ENCODE measurements at places on chromosomes 3 and 15.

- DNase-seq, result no peak
Observed at GRCh38 chr15:96218623-96219455, 111.7 kb upstream of the NR2F2 start.

- DNase-seq, result no peak
Observed at GRCh38 chr3:79139395-79140068, 628.3 kb downstream of the ROBO1 start.

DNA sequence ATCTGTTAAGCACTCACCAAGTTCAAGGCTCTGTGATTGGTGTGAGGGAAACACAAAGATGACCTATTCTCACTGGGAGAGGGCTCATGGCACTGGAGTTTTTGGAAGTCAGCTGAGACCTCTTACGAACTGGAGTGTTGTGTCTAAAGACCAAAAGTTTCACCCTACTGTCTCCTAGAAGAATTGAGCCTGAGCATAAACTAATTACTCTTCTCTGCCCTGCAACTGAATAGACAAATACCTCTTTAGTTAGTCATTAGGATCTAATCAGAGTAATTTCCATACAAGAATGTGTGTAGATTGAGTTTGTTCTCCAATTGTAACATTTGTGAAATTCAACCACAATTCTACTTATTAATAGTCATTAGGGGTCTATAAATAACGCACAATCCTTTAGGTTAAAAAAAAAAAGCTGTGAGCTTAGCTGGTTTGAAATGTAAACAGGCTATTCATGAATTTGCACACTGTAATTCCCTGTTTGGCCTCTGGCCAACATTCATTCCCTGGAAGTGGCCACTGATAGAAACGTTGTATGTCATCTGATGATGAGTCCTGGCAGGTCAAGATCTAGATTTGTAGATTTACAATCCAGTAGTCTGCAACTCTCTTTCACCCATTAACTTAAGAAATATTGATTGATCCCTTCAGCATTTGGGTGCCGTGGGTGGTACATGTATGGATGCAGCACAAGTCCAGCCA lies 76.8 kb upstream of the SOX14 start:
- no peak for DNase-seq

GRCh38 chr3:39130026-39130425 lies 22.5 kb downstream of the TTC21A start:
- no peak for DNase-seq

DNA sequence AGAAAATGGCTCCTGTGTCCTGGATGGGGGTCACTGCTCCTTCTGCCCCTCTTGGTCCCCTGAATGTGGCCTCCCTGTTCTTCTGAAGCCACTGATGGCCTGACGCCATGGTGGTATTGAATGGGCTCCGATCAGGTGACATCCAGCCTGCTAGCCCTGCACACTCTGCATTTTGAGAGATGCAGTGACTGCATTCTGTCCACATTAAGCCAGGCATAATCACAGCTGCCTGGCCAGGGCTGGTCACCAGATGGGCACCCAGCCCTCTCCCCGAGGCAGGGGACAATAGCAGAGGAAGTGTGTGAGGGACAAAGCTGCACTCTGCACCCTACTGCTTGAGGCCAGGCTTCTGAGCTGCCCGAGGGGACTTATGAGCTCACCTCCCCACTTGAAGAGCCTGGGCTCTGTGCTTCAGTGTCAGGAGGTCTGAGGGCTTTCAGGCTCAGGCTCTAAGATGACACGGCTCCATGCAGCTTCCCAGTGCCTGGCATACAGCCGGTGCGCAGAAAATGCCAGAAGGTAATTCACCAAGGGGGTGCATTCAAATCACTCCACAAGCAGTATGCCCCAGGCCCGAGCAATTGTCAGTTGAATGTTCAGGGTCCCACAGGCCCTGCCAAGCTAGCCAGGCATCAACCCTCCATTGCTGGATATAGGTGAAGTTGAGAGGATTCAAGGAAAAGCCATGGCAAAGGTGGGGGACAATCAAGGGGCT lies 56.8 kb downstream of the WNT7A start:
- DNase-seq, result no peak

GRCh38 chr3:124034844-124035152 lies 42.9 kb upstream of the ROPN1 start:
- DNase-seq, result no peak

DNA sequence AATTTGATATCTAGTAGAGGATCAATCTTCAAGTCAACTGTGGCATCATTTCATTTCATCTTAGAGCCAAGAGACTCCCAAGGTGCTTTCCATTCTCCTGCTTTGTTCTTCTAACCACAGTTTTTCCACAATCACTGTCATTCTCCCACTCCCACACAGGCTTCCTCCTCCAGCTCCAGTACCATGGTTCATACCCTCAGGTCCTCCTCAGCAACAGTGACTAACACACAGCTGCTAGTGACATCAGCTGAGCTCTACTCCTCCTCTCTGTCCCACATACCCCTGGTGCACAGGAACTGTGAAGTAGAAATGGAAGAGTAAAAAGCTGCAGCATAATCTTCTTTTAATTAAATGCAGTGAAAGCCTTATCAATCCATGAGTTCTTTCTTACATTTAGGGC lies 200.2 kb upstream of the DPH6 start:
- DNase-seq, result no peak

DNA sequence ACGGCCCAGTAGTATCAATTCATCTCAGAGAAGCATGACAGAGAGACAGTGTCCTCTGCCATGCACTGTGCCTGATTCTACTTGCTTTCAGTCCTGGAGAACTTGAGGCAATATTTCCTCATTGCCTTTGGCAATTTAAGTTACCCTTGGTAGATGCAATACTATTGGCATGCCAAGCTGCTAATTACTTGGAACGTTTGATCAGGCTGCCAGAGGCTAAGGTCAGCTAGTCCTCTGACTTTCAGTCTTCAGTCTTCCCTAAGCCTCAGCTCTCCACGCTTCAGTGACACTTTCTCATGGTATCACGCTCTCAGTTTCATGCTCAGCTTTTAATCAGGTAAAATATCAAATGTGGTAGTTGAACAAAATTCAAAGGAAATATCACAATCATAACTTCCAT lies 13.1 kb upstream of the OSBPL11 start:
- DNase-seq, result no peak

DNA sequence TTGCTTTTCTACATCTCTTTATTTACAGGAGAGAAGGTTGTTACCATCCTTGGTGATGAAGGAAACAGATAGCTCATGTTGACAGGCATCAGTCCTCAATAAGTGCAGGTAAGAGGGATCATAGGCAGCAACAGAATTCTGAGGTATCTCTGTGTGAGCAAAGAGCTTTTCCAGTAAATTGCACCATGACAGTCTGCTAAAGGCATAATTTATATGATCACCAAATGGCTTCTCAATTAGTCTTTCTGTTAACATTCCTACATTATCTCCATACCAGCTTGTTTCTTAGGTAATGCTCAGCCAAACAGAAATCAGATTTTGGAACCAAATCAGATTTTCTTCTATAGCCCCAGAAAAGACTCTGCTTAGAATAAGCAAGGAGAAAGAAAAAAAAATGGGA lies 3.6 kb upstream of the ARHGAP31 start:
- DNase-seq, result no peak

- DNase-seq, result no peak
Observed at GRCh38 chr15:100220058-100220768, 121.6 kb downstream of the ADAMTS17 start.

DNA sequence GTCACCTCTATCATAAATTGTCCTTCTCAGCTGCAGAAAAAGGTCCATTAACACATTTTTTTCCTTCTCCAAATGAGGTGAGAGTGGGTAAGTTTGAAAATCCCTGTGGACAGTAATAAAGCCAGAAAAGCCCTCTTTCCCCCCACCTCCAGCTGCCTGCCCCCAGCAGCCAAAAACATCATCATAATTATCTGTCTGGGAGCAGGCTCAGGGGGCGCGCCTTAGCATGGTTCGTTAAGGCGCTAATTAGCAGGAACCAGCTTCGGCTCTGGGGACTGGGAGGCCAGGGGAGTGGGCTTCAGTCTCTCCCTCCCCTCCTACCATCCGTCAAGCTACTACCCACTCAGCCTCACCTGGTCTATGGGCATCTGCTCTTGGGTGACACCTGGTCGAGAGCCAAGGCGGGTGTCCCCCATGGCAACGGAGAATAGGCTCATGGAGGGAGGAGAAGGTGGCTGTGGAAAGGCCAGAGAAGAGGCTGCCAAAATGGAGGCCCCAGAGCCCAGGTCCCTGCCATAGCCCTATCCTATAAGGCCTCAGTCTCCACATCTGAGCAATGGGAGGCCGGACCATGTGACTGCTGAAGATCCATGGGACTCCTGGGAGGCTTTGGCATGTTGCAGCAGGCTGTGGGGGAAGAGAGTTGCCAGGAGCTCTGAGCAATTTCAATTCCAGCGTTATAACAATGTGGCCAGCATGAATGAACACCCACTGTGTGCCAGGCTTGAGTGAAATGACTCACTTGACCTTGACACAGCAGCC lies 140.1 kb upstream of the LINGO1 start:
- DNase-seq, result no peak

GRCh38 chr15:68175526-68175925 lies 29.6 kb downstream of the CALML4 start:
- DNase-seq, result no peak

DNA sequence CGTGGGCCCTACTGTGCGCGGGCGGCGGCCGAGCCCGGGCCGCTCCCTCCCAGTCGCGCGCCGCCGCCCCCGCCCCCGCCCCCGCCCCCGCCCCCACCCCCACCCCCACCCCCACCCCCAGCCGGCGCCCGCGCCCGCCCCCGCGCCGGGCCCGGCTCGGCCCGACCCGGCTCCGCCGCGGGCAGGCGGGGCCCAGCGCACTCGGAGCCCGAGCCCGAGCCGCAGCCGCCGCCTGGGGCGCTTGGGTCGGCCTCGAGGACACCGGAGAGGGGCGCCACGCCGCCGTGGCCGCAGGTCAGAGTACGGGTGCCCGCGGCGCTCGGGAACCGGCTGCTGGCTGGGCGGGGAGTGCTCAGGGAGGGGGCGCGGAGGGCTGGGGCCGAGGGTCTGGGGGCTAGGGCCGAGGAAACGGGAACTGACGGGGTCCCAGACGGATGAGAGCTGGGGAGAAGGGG lies 1.1 kb upstream of the PPARG start:
- no peak for DNase-seq

GRCh38 chr15:73601451-73602445 lies 31.4 kb downstream of the NPTN start:
- no peak for DNase-seq

DNA sequence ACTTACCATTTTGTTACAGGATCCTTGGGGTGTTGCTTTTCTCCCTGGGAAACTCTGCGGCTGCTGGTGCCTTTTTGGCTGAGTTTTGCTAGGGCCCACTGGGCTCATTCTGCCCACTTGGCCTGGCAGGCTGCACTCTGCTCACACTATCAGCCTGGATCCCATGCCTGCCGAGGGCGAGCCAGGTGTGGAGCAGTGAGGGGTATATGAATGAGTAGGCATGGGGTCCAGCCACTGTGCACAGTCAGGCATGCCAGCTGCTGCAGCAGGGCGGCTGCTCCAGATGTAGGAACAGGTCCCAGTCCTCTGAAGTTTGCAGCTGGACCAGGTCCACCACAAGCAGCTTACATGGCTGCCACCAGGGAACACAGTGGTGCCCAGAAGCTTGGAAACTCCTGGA lies 136.4 kb upstream of the CNTN3 start:
- no peak for DNase-seq

- no peak for DNase-seq
Observed at GRCh38 chr3:119301662-119302061, 7.5 kb downstream of the ARHGAP31 start.

GRCh38 chr3:184727357-184728009 lies 15.6 kb upstream of the MAGEF1 start:
- no peak for DNase-seq

- no peak for DNase-seq
Observed at GRCh38 chr3:66464512-66464894, 36.3 kb downstream of the LRIG1 start.

DNA sequence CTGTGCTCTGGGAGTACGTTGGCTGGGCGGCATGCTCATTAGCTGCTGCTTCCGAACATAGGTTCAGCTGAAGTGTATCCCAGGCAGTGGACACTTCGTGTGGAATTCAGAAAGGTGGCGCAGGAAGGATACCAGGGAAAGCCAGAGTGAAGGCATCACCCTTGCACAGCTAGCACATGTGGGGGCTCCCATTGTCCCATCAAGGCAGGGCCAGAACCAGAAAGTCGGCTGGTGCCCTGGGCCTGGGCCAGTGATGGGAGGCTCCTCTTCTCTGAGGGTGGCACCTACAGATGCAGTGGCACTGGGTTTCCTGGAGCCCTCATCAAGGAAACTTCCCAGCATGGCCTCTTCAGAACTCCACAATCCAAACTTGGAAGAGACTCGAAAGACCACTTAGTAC lies 56.6 kb downstream of the PGPEP1L start:
- DNase-seq, result no peak

DNA sequence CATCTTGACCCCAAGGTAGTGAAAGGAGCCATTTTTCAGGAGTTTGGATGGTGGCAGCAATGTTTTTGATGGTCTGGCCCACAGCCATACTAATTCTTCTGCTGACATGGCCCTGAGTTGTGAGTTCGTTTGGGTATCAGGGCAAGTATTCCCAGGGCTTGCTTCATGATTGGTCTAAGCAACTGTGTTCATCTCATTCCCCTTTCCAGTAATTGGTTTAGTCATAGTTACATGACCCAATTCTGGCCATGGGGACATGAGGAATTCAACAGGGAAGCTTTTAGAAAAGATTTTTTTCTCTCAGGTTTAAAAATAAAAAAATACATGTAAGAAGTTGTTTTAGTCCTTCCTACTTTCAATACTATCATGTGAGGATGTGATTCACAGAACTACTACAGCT lies 150.5 kb upstream of the NPHP3 start:
- no peak for DNase-seq

DNA sequence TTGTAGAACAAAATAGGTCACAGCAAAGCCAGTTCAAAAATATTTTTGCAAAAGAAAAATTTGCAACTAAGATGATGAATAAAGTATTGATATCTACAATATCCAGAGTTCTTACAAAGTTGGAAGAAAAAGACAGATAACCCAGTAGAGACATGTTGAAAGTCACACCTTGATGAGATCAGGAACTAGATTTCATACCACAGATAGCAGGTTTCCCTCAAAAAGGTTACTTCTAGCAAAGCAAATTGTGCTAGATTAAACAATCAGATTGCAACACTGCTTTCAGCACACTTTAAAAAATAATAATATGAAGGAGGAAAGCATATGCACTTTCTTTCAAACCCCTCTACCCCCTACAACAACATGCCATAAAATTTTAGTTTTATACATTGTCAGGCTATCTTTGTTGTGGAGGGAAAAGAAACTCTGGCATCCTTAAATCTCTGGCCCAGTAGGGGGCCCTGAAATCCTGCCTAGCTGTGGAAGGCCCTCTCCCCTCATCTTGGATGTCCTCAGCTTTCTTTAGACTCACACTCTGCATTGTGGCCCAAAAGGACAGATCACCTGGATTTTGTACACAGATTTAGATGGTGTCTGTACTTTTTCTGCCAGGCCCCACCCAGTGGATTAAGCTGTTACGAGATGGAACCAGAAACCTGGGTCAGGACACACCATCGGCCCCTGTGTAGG lies 50.9 kb downstream of the CCR3 start:
- DNase-seq, result no peak

DNA sequence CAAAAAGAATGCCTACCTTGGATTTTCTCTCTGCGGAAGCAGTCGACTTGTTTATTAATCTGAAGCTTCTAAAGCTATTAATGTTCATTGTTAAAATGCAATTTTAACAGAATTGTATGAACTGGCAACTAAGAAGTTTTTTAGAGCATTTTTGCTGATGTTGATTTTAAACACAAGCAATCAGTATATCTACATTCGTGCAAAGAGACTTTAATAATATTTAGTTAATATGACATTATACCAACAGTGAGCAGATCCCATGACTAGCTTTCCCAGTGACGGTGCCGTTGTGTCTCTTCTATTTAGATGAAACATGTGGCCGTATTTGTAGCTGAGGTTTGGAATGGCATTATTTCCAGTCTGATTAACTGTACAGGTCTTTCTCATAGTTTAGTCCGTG lies 88.0 kb downstream of the PEX5L start:
- no peak for DNase-seq

- no peak for DNase-seq
Observed at GRCh38 chr15:77371850-77372563, 47.9 kb downstream of the PEAK1 start.

All from stimulated activated CD4-positive, alpha-beta T cell treated with anti-CD3 and anti-CD28 coated beads, Interleukin-1b, Interleukin-23, amount 100 ng/mL, for 1 hour (primary cell).